ENCODE measurements at places on chromosomes 2 and 18.
A peak's percentile ranks its signal among the peaks of the same experiment; 100 is the strongest.

GRCh38 chr2:145304501-145304900, 784.6 kb upstream of the ZEB2 start:
- DNase-seq = no peak

- DNase-seq = no peak
Observed at GRCh38 chr2:24824966-24825882, 32.0 kb downstream of the CENPO start.

DNA sequence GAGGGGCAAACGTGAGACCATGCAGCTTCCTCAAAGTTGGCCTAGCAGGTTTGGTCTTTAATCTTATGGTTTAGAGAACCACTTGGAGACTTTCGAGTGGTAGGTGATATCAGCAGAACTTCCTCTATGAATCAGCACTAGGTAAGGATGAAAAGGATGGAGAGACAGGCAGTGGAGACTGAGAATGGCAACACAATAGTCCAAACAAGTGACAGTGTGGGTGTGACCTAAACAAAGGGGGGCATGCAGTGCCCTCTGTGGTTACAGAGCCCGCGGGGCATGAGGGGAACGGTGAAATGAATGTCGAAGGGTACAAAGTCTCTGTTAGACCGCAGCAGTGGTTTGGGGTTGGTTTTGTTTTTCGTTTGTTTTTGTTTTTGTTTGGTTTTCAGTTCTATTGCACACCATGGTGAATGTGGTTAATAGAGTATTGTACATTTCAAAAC, 143.9 kb downstream of the L3MBTL4 start:
- DNase-seq = no peak

DNA sequence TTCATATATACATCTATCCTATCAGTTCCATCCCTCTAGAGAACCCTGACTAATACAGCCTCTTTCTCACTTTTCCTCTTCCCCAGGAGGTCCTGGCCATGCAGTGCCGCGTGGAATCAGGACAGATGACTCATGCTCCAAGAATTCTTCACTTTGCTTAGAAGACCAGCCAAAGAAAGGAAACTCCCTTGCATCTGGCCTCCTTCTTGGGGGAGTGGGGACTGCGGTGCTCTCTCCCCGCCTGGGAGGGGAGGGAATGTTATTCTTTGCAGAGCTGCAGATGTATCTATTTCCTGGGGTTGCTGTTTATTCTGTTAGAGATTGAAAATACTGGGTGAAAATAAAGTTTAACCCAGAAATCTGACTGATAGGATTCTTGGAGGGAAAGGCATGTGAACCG, 111.5 kb upstream of the SH3BP4 start:
- peak; percentile 44 for DNase-seq

DNA sequence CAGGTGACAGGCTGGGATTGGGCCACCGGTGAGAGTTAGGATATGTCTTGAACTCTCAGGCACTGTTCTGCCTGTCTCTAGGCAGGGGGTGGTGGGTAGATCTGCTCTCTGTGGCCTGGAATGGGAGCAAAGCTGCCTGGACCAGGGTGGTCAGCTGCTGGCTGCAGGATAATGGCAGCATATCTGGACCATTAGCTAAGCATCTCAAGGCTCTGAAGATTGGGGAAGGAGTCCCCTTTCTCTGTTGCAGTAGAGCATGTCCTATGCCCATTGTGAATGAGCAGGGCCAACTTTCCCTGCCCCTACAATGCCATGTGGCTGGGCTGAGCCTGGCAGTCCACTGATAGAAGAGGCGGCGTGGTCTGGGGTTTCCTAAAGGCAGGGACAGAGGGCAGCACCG, 34.6 kb downstream of the LOXHD1 start:
- no peak for DNase-seq

GRCh38 chr2:17583166-17583565, 42.7 kb downstream of the VSNL1 start:
- DNase-seq = no peak

DNA sequence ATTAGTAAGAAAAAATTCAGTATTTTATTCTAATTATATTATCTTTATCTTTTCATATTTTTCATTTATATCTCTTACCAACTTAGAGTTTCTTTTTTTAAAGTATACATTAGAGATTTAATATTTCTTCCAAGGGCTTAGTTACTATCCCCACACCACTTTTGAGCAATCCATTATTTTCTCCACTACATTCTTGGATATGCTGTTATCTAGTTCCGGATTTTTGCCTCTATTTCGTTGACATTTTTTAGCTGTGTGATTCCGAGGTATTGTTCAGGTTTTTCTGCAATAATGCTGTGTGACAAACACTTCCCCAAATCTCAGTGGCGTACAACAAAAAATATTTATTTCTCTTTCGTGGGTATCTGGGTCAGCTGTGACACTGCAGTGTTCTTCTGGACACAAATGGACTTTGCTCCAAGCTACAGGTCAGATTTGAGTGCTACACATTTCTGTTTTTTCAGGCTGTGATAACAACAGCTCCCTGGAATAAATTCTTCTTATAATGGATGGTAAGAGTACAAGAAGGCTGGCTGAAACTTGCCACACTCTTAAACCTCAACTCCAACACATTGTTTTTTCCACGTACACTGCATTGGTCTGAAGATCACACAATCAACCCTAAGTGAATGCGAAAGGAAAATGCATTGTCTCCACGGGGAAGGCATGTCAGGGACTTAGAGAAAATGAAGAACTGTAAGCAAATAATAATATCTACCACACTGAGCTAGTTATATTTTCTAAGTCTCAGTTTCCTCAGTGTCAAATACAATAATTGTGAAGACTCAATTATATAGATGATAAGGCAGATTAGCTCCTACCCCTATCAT, 50.9 kb upstream of the PSMD14 start:
- no peak for DNase-seq

- peak; percentile 18 for DNase-seq
Observed at GRCh38 chr2:225894236-225894980, 494.9 kb downstream of the NYAP2 start.

GRCh38 chr2:16051841-16052564, 111.7 kb downstream of the MYCN start:
- DNase-seq = no peak

- no peak for DNase-seq
Observed at GRCh38 chr2:31083234-31083993, 54.8 kb downstream of the GALNT14 start.

GRCh38 chr2:41409328-41409727, 638.5 kb upstream of the PKDCC start:
- DNase-seq = no peak

DNA sequence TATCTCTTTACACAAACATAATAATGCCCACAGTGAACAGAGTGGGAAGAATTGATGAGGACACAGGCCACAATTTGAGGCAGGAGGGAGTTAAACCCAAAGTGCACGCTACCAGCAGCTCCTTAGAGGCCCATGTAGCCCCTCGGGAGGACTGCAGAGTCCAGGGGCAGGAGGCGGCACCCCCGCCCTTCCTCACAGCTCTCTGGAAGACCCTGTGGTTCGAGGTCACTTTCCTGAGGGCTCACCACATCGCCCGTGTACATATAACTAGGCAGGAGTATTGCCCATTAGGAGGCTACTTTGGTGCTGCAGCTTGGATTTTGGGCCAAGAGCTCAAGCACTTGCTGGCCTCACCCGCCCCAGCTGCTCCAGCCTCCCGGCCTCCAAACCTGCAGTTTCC, 22.2 kb upstream of the CIDEA start:
- DNase-seq = no peak

DNA sequence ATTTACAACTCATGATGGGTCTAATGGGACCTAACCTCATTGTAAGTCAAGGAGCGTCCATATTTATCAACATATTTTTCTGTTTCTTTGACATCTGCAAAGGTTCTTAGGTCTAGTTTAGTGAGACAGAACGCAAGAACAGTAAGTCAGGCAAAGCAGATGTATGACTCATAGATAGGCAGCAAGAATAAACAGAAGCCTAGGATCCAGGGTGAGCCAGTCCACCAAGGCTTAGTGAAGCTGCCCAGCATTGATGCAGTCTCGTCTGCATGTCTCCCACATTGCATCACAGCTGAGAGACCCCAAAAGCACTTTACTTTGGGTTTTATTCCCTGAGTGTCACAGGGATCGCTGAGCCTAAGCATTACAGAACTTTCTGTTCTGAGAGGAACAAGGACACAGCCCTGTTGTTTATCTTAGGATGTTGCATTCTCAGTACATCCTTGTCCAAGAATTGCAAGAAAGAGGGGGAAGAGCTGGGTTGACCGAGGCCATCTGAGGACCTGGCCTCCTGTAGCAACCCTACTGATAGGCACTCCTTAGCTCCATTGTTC, 29.6 kb upstream of the TMEM177 start:
- DNase-seq = peak; percentile 9

DNA sequence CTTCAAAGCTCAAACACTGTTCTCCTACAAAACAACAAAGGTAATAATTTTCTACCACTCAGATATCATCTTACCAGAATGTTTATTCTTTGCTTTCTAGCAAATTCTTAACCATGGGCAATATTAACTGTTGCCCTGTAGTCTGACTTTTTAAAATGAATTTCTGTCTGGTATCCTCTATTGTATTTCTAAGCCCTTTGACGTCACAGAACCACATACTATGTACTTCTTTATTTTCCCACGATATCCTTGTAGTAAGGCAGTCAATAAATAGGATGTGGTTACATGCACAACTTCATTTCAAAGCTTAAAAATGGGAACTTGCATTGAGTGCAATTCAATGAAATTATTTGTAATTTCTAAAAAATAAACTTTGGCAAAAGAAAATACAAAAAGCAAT, 58.7 kb downstream of the THADA start:
- no peak for DNase-seq

DNA sequence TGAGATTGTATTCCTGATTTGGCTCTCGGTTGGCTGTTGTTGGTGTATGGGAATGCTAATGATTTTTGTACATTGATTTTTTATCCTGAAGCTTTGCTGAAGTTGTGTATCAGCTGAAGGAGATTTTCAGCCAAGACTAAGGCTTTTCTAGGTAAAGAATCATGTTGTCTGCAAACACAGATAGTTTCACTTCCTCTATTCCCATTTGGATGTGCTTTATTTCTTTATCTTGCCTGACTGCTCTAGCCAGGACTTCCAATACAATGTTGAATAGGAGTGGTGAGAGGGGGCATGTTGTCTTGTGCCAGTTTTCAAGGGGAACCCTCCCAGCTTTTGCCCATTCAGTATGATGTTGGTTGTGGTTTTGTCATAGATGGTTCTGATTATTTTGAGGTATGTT, 90.4 kb downstream of the CYP26B1 start:
- no peak for DNase-seq

DNA sequence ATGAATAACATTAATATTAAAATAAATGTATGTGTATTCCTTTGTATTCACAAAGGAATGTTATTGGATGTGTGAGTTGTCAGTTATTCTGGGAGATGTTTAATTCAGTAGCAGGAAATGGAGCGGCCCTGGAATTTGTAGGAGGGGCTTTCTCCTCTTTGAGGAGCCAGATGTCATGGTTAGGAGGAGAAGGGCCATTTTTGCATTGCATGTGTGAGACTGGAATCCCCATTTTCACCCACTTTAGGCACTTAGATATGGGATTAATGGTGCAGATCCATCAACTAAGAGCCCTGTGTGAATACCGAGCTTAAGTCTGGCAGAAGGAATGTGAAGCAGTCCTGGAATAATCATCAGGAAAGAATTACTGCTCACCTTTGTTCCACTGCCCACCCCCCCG, 439.2 kb downstream of the PARD3B start:
- DNase-seq = no peak

DNA sequence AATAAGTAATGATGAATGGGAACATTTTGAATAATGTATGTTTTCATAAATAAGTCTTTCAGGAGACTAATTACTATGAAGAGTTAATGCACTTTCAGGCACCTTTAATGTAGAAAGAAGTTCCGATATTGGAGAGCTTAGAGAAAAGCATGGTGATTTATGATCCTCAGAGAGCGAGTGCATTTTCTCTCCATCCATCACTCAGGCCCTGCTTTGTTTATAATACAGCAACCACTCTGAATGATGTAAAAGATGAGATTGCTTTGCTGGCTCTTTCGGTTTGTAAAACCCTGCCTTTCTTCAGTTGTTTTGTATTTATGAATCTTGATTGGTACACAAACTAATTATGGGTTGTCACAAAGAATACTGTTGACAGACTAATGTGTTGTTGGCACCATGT, 132.0 kb downstream of the NYAP2 start:
- DNase-seq = no peak

GRCh38 chr2:107437807-107438206, 388.9 kb upstream of the RGPD4 start:
- DNase-seq = no peak

GRCh38 chr2:39504790-39505335, 67.8 kb upstream of the MAP4K3 start:
- DNase-seq = no peak

DNA sequence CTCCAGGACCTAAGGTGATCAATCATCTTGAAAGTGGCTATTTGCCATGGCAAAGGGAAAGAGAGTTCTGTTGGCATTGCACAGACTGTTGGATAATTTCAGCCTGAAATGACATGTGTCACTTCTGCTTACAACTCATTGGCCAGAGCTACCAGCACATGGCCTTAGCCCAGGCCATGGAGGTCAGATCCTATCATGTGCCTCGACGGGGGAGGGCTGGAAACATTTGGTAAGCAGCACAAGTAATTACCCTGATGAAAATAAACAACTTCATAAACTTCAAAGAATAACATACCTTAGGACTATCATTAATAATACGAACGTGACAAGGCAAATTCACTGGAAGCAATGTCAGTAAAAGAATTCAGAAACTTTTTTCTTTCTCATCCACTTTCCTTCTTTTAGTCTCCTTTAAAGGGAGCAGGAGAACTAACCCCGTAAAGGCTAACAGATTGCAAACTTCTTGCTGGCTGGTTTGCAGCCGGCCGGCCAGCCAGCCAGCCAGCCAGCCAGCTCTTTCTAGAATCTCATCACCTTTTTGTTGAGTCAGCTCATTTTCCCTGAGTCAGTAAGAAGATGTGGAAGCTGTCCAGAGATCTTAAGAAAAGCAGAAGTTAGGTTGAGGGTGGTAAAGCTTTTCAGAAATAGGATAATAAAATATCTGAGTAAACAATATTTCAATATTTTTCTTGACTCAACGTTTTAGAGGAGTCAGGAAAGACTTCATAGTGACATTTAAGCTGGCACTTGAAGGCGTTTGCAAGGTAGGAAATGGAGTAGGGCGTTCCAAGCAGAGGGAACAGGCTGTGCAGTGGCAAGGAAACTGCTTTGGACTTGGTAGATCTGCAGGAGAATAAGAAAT, 31.9 kb downstream of the CNRIP1 start:
- DNase-seq = no peak

GRCh38 chr2:230696670-230697069, 16.0 kb upstream of the CAB39 start:
- no peak for DNase-seq

GRCh38 chr18:76654577-76654976, 159.5 kb upstream of the ZNF516 start:
- DNase-seq = no peak
